Aorta (tissue), 5 donors: ENCODE measurements at places on chromosomes 12 and 14. TPM values are rescaled to one million over a fixed set of nuclear protein-coding genes. Genes with fewer than 3 reads are reported as not detected.

GRCh38 chr12:3310271-3311026 lies 180.6 kb upstream of the PRMT8 start:
- DNase-seq: no peak

GRCh38 chr12:105261010-105261409 lies 25.0 kb upstream of the APPL2 start:
- DNase-seq: no peak

DNA sequence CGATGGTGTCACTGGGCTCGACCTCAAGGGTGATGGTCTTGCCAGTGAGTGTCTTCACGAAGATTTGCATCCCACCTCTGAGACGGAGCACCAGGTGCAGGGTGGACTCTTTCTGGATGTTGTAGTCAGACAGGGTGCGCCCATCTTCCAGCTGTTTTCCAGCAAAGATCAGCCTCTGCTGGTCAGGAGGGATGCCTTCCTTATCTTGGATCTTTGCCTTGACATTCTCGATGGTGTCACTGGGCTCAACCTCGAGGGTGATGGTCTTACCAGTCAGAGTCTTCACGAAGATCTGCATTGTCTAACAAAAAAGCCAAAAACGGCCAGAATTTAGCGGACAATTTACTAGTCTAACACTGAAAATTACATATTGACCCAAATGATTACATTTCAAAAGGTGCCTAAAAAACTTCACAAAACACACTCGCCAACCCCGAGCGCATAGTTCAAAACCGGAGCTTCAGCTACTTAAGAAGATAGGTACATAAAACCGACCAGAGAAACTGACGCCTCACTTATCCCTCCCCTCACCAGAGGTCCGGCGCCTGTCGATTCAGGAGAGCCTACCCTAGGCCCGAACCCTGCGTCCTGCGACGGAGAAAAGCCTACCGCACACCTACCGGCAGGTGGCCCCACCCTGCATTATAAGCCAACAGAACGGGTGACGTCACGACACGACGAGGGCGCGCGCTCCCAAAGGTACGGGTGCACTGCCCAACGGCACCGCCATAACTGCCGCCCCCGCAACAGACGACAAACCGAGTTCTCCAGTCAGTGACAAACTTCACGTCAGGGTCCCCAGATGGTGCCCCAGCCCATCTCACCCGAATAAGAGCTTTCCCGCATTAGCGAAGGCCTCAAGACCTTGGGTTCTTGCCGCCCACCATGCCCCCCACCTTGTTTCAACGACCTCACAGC lies 717 bp downstream of the UBC start:
- peak; percentile 92 for DNase-seq

The PTPN21 gene
- 45.8 TPM for total RNA-seq
